ENCODE measurements at places on chromosomes 3 and 15.

DNA sequence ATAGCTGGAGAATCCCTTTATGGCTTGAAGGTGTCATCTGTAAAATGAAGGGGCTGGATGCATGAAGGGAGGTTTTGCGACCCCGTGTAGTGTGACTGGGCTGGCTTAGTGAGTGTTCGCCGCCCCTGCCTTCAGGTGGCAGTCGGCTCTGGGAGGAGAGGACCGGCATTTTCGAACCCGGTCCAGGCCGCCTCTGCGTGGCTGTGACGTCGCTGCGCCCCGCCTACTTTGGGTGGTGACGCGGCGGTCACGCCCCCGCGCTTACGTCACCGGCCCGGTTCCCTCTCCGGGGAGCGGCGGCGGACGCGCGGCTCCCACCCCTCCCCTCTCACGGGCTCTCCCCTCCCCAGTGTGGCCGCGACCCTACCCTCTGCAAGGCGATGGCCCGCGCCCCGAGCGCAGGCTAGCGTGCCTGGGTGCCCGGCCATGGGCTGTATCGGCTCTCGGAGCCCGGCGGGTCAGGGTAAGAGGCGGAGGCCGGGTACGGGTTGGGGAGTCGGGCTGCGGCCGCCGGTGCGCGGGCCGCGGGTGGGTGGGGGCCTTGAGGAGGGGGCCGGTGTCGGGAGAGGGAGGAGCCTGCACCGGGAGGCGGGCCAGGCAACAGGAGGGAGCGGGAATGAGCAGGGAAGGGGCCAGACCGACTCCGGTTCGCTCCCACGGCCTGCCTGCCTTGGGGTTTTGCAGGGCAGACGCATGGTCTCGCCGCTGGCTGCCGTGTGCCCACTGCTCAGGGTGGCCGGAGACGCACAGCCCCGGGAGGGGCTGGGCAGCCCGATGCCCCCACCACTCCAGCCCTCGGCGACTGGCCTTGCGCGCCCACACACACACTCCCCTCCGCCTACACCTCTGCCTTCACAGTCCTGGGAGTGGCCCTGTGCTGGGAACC is 1.5 kb upstream of the FAM131A start:
- H3K4me3 ChIP-seq: peak overlapping the region; percentile 84
- peak overlapping the region; percentile 89 for H3K27ac ChIP-seq
- peaks cover 54% of the 10 kb centered on the region for H3K36me3 ChIP-seq
- peaks cover 53% of the 10 kb centered on the region for H3K4me1 ChIP-seq
- peak; percentile 75 for DNase-seq

DNA sequence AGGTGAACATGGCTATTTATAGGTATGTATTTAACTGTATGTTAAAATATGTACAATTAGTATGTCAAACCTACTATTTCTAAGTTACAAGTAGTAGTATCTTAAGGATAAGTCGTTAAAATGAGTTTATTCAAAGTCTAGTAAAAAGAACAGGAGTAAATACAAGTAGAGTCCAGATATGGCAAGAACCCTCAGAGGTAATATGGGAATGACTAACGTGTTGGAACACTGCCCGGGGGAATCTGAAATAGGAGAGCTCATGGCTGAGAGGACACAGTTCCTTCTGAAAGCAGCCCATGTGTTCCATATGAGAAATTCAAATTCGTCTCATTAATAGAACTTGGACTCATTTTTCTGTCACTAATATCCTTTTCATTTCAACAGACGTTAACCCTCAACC is 158.8 kb downstream of the CLSTN2 start:
- H3K36me3 ChIP-seq: no peaks in the 10 kb centered on the region
- no peak overlapping the region for H3K27ac ChIP-seq
- DNase-seq: peak; percentile 91
- no peak overlapping the region for H3K4me3 ChIP-seq
- no peaks in the 10 kb centered on the region for H3K27me3 ChIP-seq
- no peaks in the 10 kb centered on the region for H3K4me1 ChIP-seq

DNA sequence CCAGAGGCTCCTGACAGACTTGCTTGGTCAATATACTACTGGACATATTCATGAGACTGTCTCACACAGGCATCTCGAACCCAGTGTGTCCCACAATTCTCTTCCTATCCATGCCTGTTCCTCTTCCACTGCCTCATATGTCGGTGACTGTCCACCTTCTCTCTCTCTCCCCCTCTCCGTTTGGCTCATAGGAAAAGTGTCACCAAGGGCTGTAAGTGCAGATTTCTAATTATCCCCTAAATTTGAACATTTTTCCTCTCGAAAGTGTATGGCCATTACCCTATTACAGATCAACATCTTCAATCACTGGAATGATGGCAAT is 22.5 kb upstream of the MUC20 start:
- peaks cover 22% of the 10 kb centered on the region for H3K36me3 ChIP-seq
- H3K4me3 ChIP-seq: no peak overlapping the region
- H3K4me1 ChIP-seq: peaks cover 15% of the 10 kb centered on the region
- H3K27ac ChIP-seq: no peak overlapping the region
- DNase-seq: no peak

GRCh38 chr3:18901571-18901970 is 246.7 kb upstream of the KCNH8 start:
- H3K36me3 ChIP-seq: no peaks in the 10 kb centered on the region
- no peak overlapping the region for H3K4me3 ChIP-seq
- H3K27me3 ChIP-seq: no peaks in the 10 kb centered on the region
- DNase-seq: no peak

DNA sequence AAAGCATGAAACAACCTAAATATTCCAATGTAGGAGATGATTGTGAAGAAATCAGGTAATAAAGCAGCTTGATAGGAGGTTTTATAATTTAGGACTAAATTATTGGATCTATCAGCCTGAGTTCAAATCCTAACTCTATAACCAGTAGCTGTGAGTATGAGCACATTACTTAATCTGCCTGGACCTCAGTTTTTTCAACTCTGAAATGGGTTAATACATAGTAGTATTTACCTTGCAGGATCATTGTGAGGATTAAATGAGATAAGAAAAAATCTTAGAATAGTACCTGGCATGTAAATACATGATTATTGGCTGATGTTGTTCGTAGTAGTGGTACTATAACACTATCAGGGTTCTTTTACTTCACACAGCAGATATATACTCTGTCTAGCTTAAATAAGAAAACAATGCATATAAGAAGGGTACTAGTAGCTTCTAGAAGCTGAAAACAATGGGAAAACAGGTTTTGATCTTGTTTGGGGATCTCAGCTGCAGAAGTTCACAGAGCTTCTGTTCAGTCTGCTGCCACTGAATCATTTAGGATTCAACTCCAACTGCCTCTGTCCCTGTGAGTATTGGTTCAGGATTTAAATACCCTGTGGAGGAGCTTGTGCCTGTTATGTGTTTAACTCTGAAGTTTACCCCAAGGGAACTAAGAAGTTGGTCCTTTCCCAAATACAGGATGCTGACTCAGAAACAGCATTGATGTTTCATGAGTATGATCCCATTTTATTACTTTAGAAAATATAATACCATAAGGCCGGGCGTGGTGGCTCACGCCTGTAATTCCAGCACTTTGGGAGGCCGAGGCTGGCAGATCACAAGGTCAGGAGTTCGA is 34.2 kb downstream of the KAT2B start:
- peaks cover under 1% of the 10 kb centered on the region for H3K36me3 ChIP-seq
- H3K4me1 ChIP-seq: no peaks in the 10 kb centered on the region
- H3K27me3 ChIP-seq: no peaks in the 10 kb centered on the region
- DNase-seq: peak; percentile 21

All from MCF 10A (cell line).